T-helper 17 cell (primary cell): ENCODE measurements at places on chromosomes 16 and 17. TPM values are rescaled to one million over a fixed set of nuclear protein-coding genes. Genes with fewer than 3 reads are reported as not detected.

The KRTAP17-1 gene
- total RNA-seq = not detected

The SCARF1 gene
- total RNA-seq = 2.3 TPM

The ALOX15 gene
- 0.13 TPM for total RNA-seq

The KIF18B gene
- 0.08 TPM for total RNA-seq

The SETD1A gene
- 31.3 TPM for total RNA-seq

The KRT15 gene
- not detected for total RNA-seq

The SPATA2L gene
- 20.6 TPM for total RNA-seq

The ANKRD40CL gene
- not detected for total RNA-seq

The ZNF768 gene
- 5.1 TPM for total RNA-seq

The MYO1D gene
- 9.1 TPM for total RNA-seq

The HLF gene
- 22.5 TPM for total RNA-seq

The COG4 gene
- total RNA-seq = 54.0 TPM

The TBC1D3 gene
- 6.9 TPM for total RNA-seq

The NDRG4 gene
- 1.3 TPM for total RNA-seq

The C16orf92 gene
- total RNA-seq = not detected

The ADAM11 gene
- total RNA-seq = 0.08 TPM

The GRIN2C gene
- not detected for total RNA-seq

The SPATA32 gene
- total RNA-seq = 0.17 TPM

The SLC38A8 gene
- total RNA-seq = not detected

The PABPN1L gene
- not detected for total RNA-seq

The MFSD6L gene
- total RNA-seq = not detected
